ENCODE measurements at places on chromosomes 5 and 9.
A peak's percentile ranks its signal among the peaks of the same experiment; 100 is the strongest.

DNA sequence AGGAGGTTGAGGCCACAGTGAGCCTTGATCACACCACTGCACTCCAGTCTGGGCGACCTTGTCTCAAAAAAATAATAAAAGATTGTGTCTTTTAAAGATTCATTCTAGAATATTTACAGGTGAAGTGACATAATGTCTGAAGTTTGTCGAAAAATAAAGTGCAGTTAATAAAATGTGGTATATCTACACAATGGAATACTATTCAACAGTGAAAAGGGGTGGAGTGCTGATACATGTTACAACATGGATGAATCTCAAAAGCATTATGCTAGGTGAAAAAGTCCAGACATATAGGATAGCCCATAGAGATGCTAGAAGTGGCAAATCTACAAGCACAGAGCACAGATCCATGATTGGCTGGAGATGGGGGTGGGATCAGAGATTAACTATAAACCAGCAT is 101.9 kb downstream of the PAX5 start:
- no peak for DNase-seq

GRCh38 chr5:58405175-58405574 is 54.7 kb downstream of the PLK2 start:
- DNase-seq, result no peak

- peak; percentile 81 for DNase-seq
Measured at GRCh38 chr9:15606643-15607472, 54.0 kb downstream of the CCDC171 start.

GRCh38 chr9:134399435-134400056 is 73.3 kb downstream of the RXRA start:
- DNase-seq, result no peak

DNA sequence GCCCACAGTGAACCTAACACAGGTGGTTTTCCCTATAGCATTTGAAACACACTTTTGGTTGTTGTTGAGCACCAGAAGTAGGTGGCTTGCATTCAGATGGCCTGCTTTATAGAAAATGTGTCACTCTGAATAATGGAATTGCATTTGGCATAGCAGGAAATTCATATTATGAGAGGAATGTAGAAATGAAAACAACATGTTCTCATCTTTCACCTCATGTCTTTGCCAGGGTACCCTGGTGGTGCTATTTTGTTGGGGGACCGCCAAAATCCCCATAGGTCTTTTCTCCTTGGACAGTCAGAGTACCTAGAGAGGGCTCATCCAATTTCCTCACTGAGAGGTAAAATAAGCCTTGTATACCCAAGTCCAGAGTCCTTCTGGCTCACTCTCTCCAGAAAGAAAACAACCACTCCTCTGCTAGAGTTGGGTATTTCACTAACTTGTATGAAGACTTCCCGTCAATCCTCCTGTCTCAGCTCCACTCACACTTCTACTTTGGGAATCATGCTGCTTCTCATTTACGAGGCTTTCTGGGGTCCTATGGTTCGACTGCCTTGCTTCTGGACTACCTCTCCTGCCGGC is 67.4 kb downstream of the MRPS27 start:
- DNase-seq, result no peak

DNA sequence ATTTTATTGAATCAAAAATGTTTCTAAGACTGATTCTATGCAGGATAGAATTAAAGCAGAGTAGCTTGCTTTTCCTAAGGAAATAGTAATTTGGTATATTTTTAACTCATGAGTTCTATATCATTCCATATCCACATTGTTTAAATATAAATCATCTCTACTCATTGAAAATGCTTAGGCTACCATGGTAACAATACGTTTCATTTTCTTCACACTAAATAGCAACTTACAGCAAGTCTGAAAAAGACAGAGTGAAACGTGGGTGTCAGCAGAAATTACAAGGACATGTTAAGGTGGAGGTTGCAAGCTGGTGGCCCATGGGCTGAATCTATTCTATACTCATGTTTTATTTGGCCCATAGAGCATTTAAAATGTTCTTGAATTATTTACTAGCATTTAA is 487.9 kb downstream of the ARHGEF28 start:
- no peak for DNase-seq

DNA sequence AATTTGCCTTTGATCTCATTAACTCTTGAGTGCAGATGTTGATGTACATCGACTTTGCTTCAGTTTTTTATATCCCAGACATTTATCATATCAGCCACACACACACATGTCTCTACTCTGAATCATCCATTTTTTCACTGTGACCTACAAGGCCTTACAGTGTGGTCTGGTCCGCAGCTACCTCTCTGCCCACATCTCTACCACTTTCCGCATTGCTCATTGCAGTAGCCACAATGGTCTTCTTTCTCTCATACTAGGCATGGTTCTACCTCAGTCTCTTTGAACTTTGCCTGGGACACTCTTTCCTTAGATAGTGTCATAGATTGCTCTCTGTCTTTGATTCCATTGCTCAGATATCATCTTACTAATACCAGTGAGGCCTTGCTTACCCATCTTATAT is 87.9 kb upstream of the FSD1L start:
- no peak for DNase-seq

GRCh38 chr5:88924330-88924657 is 41.3 kb upstream of the MEF2C start:
- no peak for DNase-seq
